GM13977 (cell line): ENCODE measurements at places on chromosomes 2 and 18.

- no peak for DNase-seq
Measured at GRCh38 chr18:59768409-59768808, 71.2 kb upstream of the CCBE1 start.

GRCh38 chr2:213429516-213429915 is 145.3 kb downstream of the SPAG16 start:
- DNase-seq = no peak

DNA sequence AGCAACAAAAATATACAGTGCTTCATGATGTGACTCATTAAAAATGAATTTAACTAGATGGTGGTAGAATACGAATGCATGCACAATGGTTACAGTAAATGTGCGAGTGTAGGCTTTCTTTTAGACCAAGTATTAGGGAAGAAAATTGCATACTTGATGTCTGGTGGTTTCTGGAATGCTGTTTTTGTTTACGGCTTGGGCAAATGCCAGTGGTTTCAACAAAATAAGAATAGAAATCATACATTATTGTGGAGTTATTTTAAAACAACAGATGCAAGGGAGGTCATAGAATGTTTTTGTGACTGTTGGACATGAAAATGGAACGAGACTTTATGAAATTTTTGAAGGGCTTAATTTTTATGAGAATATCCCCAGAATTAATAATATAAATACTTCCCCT is 580.9 kb downstream of the PLCL1 start:
- DNase-seq = no peak

DNA sequence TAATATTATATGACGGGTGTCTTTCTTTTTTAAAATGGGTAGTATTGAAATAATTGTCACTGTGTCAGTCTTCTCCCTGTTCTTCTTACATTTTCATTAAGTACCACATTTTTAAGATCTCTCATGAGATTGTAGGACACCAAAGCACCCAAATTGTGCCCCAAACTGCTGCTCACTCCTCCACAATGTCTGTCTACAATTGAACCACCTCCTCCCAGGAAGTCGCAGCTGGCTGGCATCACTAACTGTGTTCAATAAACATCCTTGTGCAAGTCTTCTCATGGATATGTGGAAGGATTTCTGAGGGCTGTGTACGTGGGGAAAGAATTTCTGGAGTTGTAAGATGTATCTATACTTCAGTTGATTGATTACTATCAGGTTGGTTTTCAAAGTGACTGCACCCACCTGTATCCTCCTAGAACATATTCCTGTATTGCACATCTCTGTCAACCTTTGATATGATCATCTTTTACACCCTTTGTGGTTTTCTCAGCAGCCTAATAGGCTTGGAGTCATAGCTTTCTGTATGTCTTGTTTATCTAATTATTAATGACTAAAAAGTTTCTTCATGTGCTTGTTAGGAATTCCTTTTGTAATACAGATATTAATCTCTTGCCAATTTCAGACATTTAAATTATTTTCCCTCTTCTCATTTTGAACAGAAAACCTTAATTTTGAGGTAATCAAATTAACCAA is 774.9 kb downstream of the RNF144A start:
- no peak for DNase-seq

- DNase-seq = no peak
Measured at GRCh38 chr2:5093056-5093455, 599.1 kb upstream of the SOX11 start.

DNA sequence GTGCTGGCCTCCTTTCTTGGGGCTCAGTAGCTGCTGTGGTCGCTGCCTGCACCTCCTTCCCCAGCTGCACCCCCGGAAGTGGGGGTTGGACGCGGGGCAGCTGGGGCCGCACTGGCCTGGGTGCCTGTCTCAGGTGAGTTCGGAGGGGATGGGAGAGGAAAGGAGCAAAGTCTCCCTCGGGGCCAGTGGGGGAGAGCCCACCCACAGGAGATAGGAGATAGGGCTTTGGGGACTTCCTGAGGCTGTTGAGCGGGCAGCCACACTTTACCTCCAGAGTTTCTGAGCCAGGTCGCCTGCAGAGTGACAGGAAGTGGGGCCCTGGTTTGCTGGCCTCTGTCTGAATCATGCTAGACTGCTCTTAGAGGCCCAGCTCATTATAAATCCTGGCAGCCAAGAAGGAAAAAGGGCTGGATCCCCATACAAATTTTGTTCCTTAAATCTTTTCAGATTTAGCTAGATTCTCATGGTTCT is 8.1 kb downstream of the MBP start:
- DNase-seq = peak; percentile 68

- DNase-seq = no peak
Measured at GRCh38 chr18:13070460-13070859, 79.3 kb downstream of the CEP192 start.

GRCh38 chr2:79327460-79327859 is 167.9 kb upstream of the REG3A start:
- DNase-seq = no peak
